Sigmoid colon (tissue), 7 donors: ENCODE measurements at places on chromosomes 11 and 22. TPM values are rescaled to one million over a fixed set of nuclear protein-coding genes. Genes with fewer than 3 reads are reported as not detected.

Gene ZBED5
- total RNA-seq = 51.7 TPM

Gene GLB1L2
- total RNA-seq = 108 TPM

GRCh38 chr11:795634-796564 lies 2.2 kb downstream of the SLC25A22 start:
- H3K4me1 ChIP-seq = peaks cover 38% of the 10 kb centered on the region
- H3K36me3 ChIP-seq = no peaks in the 10 kb centered on the region
- H3K4me3 ChIP-seq = peak overlapping the region; percentile 51
- peak overlapping the region; percentile 84 for H3K27ac ChIP-seq
- no peaks in the 10 kb centered on the region for H3K27me3 ChIP-seq

DNA sequence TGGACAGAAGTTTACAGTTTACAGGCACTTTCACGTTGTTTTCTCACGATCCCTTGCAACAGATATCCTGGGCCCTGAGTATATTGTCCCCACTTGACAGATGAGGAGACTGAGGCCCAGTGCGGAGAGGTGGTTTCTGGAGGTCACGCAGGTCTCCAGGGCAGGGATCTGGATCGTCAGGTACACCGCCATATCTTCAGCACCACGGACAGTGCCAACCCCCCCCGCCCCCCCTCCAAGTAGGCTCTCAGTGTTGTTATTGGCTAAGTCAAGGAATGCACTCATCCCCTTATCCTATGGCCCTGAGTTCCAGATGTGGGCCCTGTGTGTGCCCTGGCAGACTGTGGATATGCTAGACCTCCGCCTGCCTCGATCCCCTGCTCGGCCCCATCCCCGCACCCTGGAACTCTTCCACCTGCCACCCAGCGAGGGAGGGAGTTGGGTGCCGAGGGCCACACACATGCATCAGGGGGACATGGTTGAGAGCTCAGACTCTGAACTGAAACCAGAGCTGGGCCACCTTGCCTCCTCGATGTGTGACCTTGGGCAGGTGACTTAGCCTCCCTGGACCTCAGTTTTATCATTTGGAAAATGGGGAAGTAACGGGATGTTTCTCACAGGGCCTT lies 37.5 kb downstream of the MPPED1 start:
- no peak overlapping the region for H3K27ac ChIP-seq
- DNase-seq = no peak
- H3K4me1 ChIP-seq = no peaks in the 10 kb centered on the region
- no peak overlapping the region for H3K4me3 ChIP-seq

DNA sequence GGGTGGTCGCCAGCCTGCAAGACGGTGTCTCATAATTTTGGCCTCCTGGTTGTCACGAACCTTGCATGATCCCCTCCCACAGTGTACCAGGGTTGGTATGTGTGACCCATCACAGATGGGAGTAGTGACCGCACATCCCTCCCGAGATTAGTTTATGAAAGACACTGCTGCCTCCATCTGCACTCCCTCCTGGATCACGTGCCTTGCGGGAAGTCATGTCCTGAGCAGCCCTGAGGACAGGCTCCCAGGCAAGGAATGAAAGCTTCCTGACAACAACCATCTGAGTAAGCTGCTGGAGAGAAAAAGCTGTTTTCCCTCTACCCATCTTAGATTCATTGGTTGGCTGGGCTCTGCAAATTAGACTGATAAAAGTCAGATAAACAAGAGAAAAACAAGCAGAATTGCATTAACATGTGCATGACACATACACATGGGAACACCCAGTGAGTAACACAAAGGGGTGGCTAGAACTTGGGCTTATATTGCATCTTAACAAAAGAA lies 14.4 kb upstream of the PAMR1 start:
- no peaks in the 10 kb centered on the region for H3K27me3 ChIP-seq
- H3K4me1 ChIP-seq = peaks cover 15% of the 10 kb centered on the region
- H3K27ac ChIP-seq = no peak overlapping the region
- DNase-seq = peak; percentile 90

GRCh38 chr11:123719452-123719851 lies 22.0 kb downstream of the ZNF202 start:
- no peaks in the 10 kb centered on the region for H3K4me1 ChIP-seq
- H3K27ac ChIP-seq = no peak overlapping the region
- no peak for DNase-seq
- no peaks in the 10 kb centered on the region for H3K27me3 ChIP-seq
- H3K4me3 ChIP-seq = no peak overlapping the region

GRCh38 chr11:13999704-14000103 lies 37.2 kb downstream of the SPON1 start:
- H3K27ac ChIP-seq = no peak overlapping the region
- H3K4me1 ChIP-seq = no peaks in the 10 kb centered on the region
- H3K27me3 ChIP-seq = no peaks in the 10 kb centered on the region
- no peaks in the 10 kb centered on the region for H3K36me3 ChIP-seq
